A549 treated with AZD2906 at 1 μM for 4 hours (cell line): ENCODE measurements at places on chromosomes 2 and 18. TPM values are rescaled to one million over a fixed set of nuclear protein-coding genes. Genes with fewer than 3 reads are reported as not detected.

DSEL gene
- total RNA-seq: 0.34 to 0.51 TPM (median 0.40 TPM) in 5 replicates

RGPD3 gene
- 0.07 to 0.18 TPM (median 0.16 TPM) in 5 replicates for total RNA-seq

NBEAL1 gene
- 3.1 to 5.0 TPM (median 4.0 TPM) in 5 replicates for total RNA-seq

ASXL2 gene
- 10.1 to 14.2 TPM (median 13.2 TPM) in 5 replicates for total RNA-seq
